ENCODE measurements at places on chromosomes 6 and 20.

DNA sequence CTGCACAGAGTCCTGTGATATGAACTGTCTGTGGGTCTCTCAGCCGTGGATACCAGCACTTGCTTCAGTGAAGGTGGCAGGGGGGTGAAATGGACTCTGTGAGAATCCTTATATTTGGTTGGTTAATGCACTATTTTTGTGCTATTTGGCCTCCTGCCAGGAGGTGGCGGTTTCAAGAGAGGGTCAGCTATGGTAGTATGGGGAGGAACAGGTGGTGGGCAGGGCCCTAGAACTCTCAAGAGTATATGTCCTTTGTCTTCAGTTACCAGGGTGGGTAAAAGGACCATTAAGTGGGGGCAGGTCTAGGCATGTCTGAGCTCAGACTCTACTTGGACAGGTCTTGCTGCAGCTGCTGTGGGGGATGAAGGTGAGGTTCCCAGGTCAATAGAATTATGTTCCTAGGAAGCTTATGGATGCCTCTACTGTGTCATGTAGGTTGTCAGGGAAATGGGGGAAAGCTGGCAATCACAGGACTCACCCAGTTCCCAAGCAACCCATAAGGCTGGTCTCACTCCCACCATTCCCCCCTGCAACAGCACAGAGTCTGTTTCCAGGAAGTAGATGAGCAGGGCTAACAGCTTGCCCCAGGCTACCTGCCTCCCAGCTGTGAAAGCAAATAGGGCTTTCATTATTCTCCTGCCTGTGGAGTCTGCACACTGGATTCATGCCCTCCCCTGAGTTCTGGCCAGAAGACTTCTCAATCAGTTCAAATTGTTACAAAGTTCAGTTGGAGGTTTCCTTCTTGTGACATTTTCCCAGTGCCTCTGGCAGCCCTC is 56.8 kb upstream of the PHIP start:
- no peak for DNase-seq

- DNase-seq = no peak
These were observed 49.6 kb upstream of the GFRAL start for GRCh38 chr6:55277646-55278045.

DNA sequence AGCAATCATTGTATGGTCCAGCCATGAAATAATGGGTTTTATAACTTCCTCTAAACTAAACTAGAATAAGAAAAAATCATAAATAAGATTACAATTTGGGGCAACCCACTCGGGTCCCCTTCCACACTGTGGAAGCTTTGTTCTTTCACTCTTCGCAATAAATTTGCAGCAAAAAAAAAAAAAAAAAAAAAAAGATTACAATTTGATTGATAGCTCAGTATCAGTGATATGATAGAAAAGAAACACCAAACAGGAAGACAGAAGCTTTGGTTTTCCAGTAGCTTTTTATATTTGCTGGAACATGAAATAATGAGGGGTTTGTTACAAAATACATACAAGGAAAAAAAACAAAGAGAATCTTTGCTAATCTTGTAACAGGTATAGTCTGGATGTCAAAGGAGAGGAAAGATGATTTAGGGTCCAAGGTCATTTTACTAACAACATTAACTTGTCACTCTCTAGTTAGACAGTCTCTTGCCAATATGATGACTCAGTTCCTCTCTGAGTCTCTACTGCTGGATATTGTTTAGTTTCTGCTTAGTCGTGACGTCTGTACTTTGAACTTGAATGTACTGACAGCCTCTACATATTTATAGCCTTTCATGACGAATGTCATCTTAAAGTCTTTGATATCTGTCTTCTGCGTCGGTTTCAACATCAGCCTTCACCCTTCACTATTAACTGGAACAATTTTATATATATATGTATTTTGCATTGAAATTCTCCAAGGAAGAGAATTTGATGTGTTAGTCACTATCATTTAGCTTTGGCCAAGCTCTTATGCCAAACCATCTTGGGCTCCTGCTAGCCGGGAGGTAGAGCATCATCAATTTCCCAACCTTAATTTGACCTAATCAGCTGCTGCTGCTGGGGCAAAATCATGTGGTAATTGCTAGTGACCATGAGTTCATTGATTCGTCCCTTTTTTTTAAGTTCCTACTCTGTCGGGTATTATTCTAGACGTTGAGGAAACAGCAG is 213.1 kb upstream of the STXBP5 start:
- no peak for DNase-seq

GRCh38 chr6:105988812-105989577 is 97.1 kb upstream of the PRDM1 start:
- DNase-seq = no peak

- DNase-seq = no peak
These were observed 24.9 kb downstream of the NPEPL1 start for GRCh38 chr20:58717278-58718091.

GRCh38 chr20:2312876-2313275 is 17.1 kb downstream of the TGM3 start:
- no peak for DNase-seq

GRCh38 chr6:112184951-112185350 is 69.4 kb downstream of the LAMA4 start:
- no peak for DNase-seq
